ENCODE measurements at places on chromosomes 7 and 10. TPM values are rescaled to one million over a fixed set of nuclear protein-coding genes. Genes with fewer than 3 reads are reported as not detected.

DNA sequence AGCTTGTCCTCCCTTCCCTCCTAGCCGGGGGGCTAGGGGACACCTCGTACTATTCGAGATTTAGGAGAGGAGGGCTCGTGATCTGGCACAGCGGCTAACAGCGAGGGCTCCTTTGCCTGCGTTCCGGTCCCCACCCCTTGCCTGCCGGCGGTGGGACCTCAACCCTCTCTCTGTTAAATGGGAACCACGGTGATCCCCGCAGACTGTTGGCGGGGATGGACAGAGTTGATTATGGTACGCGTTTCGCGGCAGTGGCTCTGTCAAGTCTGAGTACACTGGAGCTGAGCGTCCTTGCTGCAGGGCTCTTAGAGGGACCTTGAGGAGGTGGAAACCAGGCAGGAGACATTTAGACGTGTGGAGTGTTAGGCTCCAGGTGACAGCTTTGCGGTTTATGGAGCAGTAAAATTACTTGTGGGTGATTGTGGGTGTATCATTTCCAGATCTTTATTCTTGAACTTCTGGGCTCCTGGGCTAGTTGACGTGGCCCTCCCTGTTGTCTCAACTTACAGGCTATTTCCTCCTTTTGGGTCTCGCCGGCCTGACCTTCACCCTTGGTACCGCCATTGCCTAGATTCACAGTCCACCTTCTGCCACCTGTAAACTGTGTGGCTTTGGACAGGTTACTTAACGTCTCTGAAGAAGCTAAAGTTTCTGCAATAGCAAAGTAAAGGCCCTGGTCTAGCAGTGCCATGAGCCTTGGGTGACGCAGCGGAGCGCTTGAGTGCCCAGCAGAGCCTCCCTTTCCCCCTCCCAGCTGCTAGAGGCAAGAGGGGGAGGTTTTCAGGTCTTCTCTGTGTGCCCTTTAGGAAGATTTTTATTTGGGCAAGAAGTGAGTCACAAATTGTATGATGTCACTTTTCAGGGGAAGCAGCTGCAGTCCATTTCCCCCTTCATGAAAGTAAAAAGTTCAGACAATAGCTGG, 739 bp downstream of the CASP7 start:
- peak overlapping the region; percentile 92 for H3K4me3 ChIP-seq
- H3K36me3 ChIP-seq, result peaks cover 19% of the 10 kb centered on the region
- H3K4me1 ChIP-seq, result peaks cover 47% of the 10 kb centered on the region
- H3K27me3 ChIP-seq, result no peaks in the 10 kb centered on the region
- H3K27ac ChIP-seq, result peak overlapping the region; percentile 95
- DNase-seq, result peak; percentile 47

DNA sequence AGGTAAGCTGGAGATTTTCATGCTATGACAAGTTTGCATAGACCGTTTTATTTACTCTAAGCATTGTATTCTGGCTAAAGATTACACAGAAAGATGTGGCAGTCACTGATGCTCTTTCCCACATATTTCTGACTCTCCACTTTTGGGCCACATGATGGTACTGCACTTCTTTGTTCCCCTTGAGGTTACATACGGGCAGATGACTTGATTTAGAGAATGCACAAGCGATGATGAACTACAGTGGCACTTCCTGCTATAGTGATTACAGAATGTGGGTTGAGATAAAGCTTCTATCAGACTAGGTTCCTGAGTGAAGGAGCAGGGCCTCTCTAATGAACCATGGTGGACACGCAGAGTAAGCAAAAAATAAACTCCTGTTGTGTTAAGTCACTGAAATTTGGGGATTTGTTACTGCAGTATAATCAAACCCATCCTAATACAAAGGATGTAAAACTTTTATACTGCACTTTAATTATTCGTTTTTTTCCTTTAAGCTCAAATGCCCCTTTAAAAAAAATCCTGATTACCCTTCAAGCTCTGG, 177.9 kb downstream of the TAX1BP1 start:
- H3K36me3 ChIP-seq, result no peaks in the 10 kb centered on the region
- peaks cover 5% of the 10 kb centered on the region for H3K4me1 ChIP-seq
- H3K27ac ChIP-seq, result no peak overlapping the region
- DNase-seq, result no peak
- no peaks in the 10 kb centered on the region for H3K27me3 ChIP-seq

GRCh38 chr7:106377847-106378361, 93.1 kb upstream of the NAMPT start:
- H3K4me1 ChIP-seq, result peaks cover 24% of the 10 kb centered on the region
- no peak for DNase-seq
- peaks cover 22% of the 10 kb centered on the region for H3K27me3 ChIP-seq
- H3K4me3 ChIP-seq, result peak overlapping the region; percentile 0
- H3K27ac ChIP-seq, result no peak overlapping the region

- H3K4me1 ChIP-seq, result peaks cover 34% of the 10 kb centered on the region
- no peak for DNase-seq
- H3K27ac ChIP-seq, result no peak overlapping the region
- H3K36me3 ChIP-seq, result no peaks in the 10 kb centered on the region
Measured at GRCh38 chr7:25262586-25262985, 34.3 kb upstream of the NPVF start.

DNA sequence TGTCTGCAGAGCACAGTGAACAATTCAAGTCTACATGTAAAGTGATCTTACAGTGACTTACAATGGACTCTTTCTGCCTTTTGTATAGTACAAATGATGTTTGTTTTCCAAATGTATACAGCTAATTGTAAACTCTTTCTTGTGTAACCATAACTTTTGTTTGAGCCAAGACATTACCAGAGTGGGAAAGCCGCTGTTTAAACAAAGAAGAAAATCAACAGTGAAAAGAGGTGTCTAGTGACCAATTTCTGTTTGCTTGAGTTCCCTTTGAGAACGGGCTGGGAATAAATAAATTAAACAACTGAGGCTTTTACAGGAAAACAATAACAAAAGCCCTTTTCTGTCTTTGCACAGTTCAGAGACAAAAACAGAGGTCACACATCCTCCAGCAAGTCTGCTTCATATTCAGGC, 1163.4 kb downstream of the CNTNAP2 start:
- no peaks in the 10 kb centered on the region for H3K36me3 ChIP-seq
- no peak overlapping the region for H3K27ac ChIP-seq
- no peak overlapping the region for H3K4me3 ChIP-seq
- H3K4me1 ChIP-seq, result no peaks in the 10 kb centered on the region

GRCh38 chr10:43409385-43410109, 561 bp upstream of the HNRNPF start:
- H3K4me3 ChIP-seq, result peak overlapping the region; percentile 100
- H3K4me1 ChIP-seq, result peaks cover 27% of the 10 kb centered on the region

- H3K36me3 ChIP-seq, result no peaks in the 10 kb centered on the region
- no peak for DNase-seq
- H3K4me1 ChIP-seq, result no peaks in the 10 kb centered on the region
Measured at GRCh38 chr7:104415700-104416099, 87.3 kb downstream of the LHFPL3 start.

DNA sequence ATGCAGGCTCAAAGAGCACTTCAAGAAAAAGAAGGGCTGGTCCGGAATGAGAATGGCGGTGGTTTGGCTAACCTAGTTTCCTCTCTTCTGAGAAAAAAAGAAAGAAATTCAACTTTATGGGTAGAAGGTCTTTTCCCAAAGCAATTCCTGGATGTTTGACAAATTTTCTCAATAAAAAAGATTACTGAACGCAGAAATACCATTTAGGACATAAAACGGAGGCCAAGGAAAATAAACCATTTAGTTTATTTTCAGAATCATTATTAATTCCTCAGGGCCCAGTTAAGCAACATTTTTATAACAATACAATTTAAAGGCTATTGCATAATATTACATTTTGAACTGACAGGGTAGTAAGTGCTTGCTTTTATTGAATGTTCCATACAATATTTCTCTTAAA, 284.6 kb upstream of the ANKRD30A start:
- no peak overlapping the region for H3K27ac ChIP-seq
- H3K36me3 ChIP-seq, result no peaks in the 10 kb centered on the region
- no peak overlapping the region for H3K4me3 ChIP-seq
- no peak for DNase-seq

- H3K4me1 ChIP-seq, result peaks cover 15% of the 10 kb centered on the region
- H3K27ac ChIP-seq, result no peak overlapping the region
- peaks cover 83% of the 10 kb centered on the region for H3K27me3 ChIP-seq
- peak overlapping the region; percentile 47 for H3K4me3 ChIP-seq
- no peak for DNase-seq
Measured at GRCh38 chr10:117537436-117537903, 5.1 kb upstream of the EMX2 start.

DNA sequence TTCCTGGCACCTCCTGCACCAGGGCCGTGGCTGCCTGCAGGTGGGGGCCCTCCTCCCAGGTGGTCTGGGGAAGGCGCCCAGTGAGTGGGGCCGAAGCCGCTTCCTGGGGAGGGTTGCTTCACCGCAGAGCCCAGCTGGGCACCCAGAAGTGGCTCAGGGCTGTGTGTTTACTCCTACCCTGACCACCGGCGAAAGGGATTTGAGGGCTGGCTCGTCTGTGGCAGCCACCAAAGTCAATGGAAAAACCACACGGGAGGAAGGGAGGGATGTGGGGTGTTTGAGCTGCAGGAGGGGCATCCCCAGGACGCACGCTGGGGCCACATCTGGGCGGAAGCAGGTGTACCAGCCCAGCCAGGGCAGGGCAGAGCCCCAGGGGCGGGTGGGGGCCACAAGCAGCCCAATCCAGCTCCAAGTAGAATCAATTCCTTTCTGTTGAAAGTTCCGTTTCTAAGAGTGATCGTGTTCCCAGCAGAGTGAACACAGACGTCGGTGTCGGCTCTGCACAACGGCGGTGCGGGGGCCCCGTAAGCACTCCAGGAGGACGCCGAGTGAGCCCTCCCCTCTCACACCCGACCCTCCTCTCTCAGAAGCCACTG, 69.9 kb downstream of the FOXL3 start:
- H3K4me1 ChIP-seq, result peaks cover 45% of the 10 kb centered on the region
- H3K27me3 ChIP-seq, result no peaks in the 10 kb centered on the region
- H3K4me3 ChIP-seq, result peak overlapping the region; percentile 82
- H3K36me3 ChIP-seq, result peaks cover 7% of the 10 kb centered on the region

DNA sequence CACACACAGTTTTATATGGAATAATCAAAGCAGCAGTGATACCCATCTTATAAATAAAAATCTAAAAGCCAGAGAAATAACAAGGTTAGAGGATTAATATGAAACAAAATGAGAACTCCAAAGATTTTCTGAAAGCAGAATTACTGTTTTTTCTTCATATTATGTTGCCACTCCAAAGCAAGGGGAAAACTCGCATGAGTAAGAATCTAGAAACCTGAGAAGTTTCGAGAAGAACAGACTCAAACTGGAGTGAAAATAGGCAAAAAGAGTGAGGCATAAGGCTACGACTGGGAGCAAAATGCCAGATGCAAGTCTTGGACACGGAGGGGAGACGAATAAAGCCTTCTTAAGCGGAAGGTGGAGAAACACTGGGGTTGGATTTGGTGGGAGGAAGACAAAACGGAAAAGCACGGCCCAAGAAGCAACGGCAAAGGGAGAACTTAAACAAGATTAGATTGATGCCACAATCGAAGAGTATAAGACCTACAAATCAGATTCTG, 923 bp downstream of the TNPO3 start:
- H3K4me1 ChIP-seq, result peaks cover 41% of the 10 kb centered on the region
- no peak for DNase-seq
- H3K4me3 ChIP-seq, result peak overlapping the region; percentile 95
- H3K27ac ChIP-seq, result peak overlapping the region; percentile 100

DNA sequence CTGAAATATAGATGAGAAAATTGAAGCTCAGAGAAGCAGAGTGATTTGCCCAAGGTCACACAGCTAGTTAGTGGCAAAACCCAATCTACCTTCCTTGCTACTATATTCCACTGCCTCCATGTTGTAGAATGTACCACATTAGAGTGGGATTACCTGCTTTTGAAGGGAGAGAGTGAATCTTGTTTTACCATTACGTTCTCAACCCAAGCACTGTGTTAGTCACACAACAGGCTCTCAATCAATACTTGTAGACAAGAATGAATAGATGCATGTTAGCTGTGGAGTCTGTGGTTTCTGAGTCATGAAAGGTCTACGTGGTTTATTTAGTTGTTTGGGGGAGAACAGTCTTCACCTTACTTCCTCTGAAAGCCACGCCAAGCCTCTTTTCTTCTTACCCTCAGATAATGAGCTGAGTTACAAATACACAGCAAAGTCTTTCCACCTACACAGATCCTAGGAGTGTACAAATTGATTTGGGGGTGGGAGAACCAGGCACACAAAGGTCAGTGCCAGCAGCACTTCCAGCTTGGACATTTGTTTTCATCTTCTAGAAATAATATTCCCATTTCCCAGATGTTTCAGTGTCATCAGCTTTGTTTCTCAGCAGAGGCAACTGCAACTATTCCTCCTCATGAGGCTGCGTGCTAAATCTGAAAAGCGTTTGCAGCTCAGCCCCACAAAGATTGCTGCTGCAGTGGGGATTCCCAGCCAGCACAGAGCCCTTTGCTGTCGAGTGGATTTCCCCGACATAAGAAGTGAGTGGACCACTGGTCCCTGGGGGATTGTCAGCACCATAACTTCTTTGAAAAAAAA, 71.5 kb upstream of the ADO start:
- no peak overlapping the region for H3K4me3 ChIP-seq
- peaks cover 21% of the 10 kb centered on the region for H3K4me1 ChIP-seq
- no peaks in the 10 kb centered on the region for H3K27me3 ChIP-seq
- H3K27ac ChIP-seq, result peak overlapping the region; percentile 79
- peak; percentile 68 for DNase-seq

DNA sequence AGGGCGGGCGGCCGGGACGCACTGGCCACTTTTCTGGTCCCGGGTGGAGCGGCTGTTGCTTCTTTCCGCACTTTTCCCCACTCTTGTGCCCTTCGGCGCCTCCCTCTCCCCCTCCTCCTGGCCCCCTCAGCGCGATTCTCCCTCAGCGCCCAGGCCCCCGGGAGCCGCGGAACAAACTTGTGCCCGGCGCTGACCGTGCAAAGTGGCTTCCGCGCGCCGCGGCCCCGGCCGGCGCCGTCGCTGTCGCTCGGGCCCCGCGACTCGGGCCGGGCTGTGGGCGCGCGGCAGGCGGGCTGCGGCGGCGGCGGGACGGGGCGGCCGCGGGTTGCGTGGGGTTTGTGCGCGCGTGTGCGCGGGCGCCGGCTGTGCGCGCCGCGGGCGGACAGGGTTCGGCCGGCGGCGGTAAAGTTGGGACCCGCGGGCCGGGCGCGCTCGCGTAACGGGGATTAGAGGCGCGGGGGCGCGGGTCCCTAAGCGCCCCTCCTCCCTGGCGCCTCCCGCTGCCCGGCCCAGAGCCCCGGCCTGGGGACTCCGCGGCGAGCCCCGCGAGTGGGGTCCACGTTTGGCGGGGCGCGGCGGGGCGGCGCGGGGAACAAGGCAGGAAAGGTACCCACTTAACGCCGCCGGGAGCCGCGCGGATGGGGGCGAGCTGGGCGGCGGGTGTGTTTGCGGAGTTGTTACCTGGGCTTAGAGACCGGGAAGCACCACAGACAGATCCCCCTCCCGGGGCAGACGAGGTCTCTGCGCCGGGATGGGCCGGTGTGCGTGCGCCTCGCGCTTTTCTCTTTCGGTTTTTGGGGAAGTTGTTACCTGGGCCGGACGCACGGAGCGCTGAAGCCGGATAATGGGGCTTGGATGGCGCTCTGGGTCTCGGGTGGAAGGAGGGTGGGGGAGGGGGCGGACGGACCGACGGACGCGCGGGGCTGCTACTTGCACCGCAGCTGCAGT, 860 bp downstream of the ZEB1 start:
- no peaks in the 10 kb centered on the region for H3K27me3 ChIP-seq
- peak overlapping the region; percentile 99 for H3K4me3 ChIP-seq
- H3K27ac ChIP-seq, result peak overlapping the region; percentile 63
- peaks cover 66% of the 10 kb centered on the region for H3K4me1 ChIP-seq

The AFAP1L2 gene
- total RNA-seq, result 1.5 TPM

The INMT gene
- total RNA-seq, result not detected

The MRC1 gene
- total RNA-seq, result 0.14 TPM

The CLDN4 gene
- 0.34 TPM for total RNA-seq

The OR6V1 gene
- not detected for total RNA-seq

The SLC12A9 gene
- 17.6 TPM for total RNA-seq

The AHR gene
- total RNA-seq, result 36.4 TPM
